COLO829 (cell line): ENCODE measurements at places on chromosomes 5 and 9.

DNA sequence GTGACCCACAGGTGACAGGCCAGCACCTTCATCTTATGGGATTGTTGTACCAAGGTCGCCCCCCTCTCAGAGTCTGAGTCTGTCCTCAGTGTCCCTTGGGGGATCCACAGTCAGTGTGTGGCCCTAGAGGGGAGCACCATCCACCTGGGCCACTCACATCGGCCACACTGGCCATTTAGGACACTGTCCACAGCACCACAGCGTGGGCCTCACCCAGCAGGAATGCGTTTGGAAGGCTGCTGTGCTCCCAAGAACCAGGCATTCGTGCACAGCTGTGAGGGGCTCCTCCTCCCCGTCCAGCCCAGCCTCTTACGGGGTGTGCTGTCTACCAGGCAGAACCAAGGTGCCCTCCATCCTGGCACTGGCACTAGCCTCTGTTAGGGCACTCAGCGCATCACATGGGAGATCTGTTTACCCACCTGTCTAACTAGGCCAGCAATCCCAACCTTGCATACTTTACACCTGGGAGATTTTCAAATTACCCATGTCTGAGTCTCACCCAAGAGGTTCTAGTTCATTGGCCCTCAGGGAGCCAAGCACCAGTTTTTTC is 24.5 kb upstream of the UBE2QL1 start:
- DNase-seq: no peak

- DNase-seq: no peak
These were observed 51.2 kb upstream of the ZSWIM6 start for GRCh38 chr5:61280761-61281427.

DNA sequence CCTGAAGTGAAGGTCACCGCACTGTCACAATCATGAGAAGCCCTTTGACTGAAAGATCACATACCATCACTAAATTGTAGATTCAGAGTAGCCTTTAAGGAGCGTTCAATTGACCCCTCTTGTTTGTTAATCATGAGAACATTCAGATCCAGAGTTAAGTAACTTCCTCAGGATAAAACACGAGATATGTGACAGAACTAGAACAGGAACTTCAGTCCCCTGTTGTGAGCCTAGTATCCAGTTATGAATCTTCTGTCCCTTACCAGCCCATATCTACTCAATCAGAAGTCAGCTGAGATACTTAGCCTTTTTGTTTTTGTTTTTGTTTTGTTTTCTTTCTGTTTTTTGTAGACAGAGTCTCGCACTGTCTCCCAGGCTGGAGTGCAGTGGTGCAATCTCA is 547.3 kb downstream of the DTWD2 start:
- no peak for DNase-seq

DNA sequence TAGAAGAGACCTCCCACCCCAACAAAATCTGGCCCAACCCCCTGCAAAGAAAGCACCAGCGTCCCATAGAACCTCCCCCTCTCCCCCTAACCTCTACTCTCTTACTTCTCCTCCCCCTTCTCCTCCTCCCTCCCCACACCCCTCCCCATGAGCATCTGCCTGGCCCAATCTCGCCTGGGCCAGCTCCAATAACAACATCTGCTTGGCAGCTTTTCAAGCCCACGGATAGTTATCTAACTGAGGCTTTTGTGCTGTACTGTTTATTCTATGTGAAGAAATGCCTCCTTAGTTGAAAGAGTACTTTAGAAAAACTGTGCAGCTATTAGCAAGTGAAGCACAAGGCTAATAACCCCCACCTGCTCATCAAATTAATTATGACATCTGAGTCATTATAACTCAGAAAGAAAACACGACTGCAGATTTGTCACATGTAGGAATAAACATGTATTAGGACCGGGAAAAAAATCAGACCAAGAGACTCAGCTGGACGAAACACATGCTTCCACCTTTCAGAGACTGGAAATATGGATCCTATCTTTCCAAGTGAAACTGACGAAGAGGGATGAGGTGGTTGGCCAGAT is 42.8 kb downstream of the NFIB start:
- DNase-seq: no peak

- no peak for DNase-seq
These were observed 18.3 kb upstream of the PHYHD1 start for GRCh38 chr9:128902351-128903078.

DNA sequence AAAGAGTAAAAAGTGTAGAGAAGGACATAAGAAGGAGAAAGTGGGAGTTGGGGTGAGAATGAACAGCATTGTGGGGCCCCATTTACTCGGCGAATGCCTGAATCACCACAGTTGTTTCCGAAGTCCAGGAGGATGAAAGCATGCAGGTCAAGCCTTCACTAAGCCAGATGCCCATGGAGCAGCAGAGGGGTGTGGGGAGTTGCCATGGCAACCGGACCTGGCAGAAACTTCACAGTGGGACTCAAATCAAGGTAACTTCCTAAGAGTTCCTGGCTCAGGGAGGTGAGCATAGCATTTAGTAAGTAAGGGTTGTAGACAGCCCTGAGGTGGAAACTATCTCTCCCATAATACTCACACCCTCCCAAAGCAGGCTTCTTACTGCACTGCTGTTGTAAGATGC is 357.1 kb downstream of the TRIM32 start:
- DNase-seq: no peak

DNA sequence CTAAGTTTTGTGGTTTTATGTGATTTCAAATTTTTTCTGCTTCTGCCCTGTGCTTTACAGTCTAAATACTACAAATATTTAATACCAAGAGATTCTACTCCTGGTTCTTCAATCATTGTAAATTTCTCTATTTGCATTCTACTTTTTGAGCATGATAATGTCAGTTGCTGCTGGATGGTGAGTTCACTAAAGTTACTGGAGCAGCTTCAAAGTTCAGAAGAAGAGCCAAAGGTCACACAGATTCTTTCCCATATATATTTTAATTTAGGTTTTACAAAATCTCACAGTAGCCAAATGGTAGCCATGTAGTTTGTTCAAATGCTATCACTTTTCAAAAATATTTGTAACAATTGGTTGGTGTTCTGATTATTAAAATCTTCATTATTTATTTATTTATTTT is 378.7 kb downstream of the TMEM232 start:
- no peak for DNase-seq

- DNase-seq: no peak
These were observed 134.4 kb downstream of the PTTG1 start for GRCh38 chr5:160555971-160556631.

DNA sequence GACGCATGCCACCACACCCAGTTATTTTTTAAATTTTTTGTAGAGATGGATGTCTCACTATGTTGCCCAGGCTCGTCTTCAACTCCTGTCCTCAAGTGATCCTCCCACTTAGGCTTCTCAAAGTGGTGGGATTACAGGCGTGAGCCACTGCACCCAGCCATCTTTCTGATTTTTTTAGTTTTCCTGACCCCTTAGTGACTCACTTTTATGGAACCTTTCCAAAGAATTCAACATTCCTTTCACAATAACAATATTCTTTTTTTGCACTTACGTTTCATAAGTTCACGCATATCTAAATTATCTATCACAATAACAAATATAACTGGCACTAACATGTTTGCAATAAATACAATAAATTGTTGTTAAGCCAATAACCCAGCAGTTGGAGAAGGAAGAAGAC is 8.5 kb downstream of the ELOVL7 start:
- DNase-seq: no peak

- DNase-seq: no peak
These were observed 76.8 kb downstream of the PTPN3 start for GRCh38 chr9:109421026-109421970.

- DNase-seq: no peak
These were observed 72.3 kb upstream of the NEK6 start for GRCh38 chr9:124185413-124185812.

DNA sequence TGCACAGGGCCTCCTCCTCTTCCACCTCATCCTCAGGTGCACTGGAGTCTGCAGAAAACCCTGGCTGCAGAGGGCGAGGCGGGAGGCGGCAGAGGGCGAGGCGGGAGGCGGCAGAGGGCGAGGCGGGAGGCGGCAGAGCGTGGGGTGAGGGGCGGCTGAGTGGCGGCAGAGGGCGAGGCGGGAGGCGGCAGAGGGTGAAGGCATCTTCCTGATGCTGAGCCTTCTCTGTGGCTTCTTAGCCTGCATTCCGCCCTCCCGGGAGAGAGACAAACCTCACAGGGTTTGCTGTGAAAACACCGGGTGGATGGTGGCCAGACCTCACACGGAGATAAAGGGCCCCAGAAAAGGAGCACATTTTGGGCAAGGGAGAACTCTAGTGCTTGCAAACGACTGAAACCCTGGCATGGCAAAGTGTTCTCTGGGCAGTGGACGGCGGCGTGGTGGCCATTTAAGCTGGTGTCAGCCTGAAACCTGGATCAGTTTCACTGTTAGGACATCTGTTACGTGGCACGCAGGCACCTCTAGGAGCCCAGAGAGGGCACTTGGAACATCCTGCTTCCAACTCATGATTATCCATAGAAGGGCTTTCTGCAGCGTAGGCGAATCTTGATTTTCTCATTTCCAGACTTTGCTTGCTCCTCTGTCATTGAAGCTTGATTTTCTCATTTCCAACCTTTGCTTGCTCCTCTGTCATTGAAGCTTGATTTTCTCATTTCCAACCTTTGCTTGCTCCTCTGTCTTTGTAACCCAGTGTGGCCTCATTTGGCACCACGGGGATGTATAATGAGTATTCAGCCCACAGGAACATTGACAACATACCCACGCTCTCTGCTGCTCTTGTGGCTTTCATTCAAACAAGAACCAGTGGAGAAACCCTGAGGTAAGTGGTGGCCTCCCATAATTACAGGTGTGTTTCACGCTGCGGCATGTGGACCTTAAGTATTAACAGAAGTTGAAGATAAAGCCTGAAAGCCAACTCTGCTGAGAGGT is 16.3 kb upstream of the PLEKHG4B start:
- DNase-seq: no peak

- no peak for DNase-seq
These were observed 5.9 kb downstream of the SURF4 start for GRCh38 chr9:133369933-133370332.

DNA sequence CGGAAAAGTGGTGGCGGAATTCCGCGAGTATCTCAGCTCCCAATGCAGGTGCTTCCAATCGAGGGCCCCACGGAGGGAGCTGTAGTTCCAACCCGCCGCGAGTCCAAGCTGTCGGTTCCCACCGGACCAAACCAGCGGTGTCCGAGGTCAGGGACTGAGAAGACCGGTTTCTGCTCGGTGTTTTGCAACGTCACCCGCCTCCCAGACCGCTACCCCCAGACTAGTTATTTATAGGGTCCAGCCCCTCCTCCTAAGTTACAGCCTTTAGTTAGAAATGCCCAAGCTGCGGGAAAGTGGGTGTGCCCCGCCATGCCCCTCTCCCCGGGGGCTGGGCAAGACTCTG is 677 bp upstream of the MYORG start:
- DNase-seq: no peak

GRCh38 chr5:93017849-93018248 is 563.2 kb downstream of the NR2F1-AS1 start:
- DNase-seq: peak; percentile 4

DNA sequence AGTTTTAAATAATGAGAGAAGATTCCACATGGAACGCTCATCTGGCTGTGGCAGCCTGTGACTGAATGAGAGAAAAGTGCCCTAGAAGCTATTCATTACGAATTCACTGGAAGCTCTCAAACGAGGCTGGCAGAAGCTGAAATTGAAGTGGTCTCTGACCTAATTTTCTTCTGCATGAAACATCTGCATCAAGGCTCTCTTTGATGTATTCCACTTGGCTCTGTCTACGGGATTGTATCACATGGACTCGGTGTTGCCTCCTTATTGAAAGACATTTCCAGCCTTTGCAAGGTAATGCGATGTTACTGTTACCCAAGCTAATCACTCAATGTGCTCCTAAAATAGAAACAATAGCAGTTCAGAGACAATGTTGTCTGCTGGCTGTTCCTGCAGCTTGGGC is 246.9 kb upstream of the ZNF462 start:
- DNase-seq: no peak
